GM23248 (cell line): ENCODE measurements at places on chromosomes 7 and 10.

DNA sequence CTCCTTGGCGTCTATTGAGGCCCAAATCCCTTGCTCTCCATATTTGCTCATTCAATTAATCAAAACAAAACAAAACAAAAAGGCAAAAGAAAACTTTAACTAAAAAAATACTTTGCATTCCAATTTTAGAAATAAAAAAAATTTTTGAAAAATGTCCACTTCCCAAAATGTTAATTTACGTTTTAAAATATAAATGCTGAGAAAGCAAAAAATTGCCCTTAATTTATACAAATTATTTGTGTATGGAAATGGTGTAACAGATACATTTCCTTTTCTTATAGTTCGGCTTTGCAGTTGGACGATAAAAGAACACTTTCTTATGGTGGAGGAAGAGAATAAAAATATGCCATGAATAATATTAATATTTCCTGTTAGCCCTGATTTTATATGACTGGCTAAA is 652.8 kb upstream of the PFKP start:
- no peak for DNase-seq

GRCh38 chr10:62243647-62243997 is 25.0 kb downstream of the RTKN2 start:
- no peak for DNase-seq

GRCh38 chr10:6092731-6093130 is 3.9 kb downstream of the RBM17 start:
- DNase-seq: no peak

- no peak for DNase-seq
Observed at GRCh38 chr10:79137300-79137756, 68.6 kb downstream of the ZMIZ1 start.

- no peak for DNase-seq
Observed at GRCh38 chr7:51786284-51786683, 469.7 kb upstream of the COBL start.

DNA sequence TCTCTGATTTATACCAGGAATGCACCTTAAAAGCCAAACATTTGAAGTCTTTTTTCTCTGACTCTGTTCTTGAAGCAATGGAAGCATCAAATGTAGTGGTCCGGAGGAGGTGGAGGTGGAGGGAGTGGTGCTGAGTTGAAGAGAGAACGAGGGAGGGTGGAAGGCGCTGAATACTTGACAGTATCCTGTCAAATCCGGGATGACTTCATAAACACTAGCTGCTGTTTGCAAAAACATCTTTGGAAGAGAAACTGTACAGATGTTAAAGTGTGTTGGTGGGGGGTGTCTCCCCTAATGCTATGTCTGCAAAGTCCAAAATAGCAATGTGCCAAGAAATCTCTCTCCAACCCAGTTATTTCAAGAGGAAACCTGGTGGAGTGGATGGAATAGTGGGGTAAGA is 328.5 kb upstream of the AUTS2 start:
- DNase-seq: no peak

GRCh38 chr10:79124066-79124465 is 55.3 kb downstream of the ZMIZ1 start:
- DNase-seq: no peak

- peak; percentile 14 for DNase-seq
Observed at GRCh38 chr7:102193806-102194205, 92.9 kb upstream of the SH2B2 start.

- DNase-seq: peak; percentile 65
Observed at GRCh38 chr7:157003756-157004520, 6.5 kb downstream of the MNX1 start.

- no peak for DNase-seq
Observed at GRCh38 chr7:53062796-53063195, 27.4 kb downstream of the POM121L12 start.
